ENCODE measurements at places on chromosomes 3 and 15.

- ATAC-seq, result no peak
These were observed 58.3 kb upstream of the CFAP20DC start for GRCh38 chr3:59107856-59108815.

DNA sequence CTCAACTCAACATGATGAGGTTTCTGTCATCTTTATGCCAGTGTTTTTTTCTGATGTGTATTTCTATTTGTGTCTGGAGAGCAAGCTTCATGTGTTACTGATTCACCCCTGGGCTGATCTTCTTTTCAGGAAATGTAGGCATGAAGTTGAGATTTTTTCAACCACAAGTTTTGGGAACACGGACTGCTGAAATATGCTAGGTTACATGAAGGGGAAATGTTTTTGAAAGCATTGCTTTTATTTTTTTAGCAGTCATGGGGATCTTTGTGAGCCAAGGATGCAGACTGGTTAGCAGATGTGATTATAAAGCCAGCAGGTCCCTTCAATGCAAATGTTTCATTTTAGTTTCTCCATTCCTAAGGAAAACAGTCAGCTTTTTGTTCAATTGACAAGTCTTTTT lies 219.3 kb upstream of the COL8A1 start:
- ATAC-seq, result no peak

DNA sequence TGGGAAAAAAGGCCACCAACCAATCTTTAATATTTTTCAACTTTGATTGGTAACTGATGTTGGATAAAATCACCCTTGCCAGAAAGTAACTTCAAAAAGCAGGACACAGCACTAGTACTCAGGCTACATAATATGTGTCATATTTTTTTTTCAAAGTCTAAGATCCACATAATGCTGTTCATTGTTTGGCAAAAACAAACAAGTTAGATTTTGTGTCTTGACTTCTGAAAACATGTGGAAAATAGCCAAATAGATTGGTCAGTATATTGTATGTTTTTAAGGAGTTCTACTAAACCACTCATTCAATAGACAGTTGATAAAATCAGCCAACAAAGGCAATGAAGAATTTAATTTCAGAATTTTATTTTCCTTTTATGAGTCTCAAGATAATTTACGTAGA lies 111.7 kb upstream of the CCDC54 start:
- ATAC-seq, result no peak

DNA sequence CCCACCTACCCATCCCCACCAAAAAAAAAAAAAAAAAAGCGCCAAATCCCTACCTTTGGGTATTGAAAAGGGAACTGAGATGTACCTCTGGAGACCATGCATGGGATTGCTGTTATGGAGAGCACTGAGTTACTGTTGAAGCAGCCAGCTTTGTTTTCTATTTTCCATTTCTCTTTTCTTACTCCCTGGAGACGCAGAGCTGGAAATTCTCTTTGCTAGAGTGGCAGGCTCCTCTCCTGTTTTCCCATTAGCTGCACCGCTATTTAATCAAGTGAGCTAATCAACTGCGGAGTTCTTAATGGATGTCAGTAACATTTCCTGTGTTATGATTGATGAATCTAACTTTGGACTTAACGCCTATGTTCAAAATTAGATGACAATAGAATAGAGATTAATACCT lies 136.1 kb upstream of the LMCD1 start:
- no peak for ATAC-seq

- no peak for ATAC-seq
These were observed 58.8 kb upstream of the ARL6 start for GRCh38 chr3:97705764-97706163.

DNA sequence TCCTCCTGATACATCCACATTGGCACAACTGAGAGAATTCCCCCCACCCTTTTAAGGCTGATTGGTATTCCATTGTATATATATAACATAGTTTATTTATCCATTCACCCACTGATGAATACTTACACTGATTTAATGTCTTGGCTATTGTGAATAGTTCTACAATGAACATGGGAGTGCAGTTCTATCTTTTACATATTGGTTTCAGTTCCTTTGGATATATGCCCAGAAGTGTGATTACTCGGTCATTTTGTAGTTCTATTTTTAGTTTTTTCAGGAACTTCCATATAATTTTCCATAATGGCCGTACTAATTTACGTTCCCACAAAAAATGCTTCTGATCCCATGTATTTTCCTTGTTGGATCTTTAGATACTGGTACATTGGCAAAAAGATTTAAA lies 135.3 kb downstream of the FMN1 start:
- no peak for ATAC-seq

- ATAC-seq, result no peak
These were observed 103.5 kb downstream of the CBLB start for GRCh38 chr3:105765308-105765639.

- no peak for ATAC-seq
These were observed 36.5 kb downstream of the UBE3A start for GRCh38 chr15:25402342-25402741.

DNA sequence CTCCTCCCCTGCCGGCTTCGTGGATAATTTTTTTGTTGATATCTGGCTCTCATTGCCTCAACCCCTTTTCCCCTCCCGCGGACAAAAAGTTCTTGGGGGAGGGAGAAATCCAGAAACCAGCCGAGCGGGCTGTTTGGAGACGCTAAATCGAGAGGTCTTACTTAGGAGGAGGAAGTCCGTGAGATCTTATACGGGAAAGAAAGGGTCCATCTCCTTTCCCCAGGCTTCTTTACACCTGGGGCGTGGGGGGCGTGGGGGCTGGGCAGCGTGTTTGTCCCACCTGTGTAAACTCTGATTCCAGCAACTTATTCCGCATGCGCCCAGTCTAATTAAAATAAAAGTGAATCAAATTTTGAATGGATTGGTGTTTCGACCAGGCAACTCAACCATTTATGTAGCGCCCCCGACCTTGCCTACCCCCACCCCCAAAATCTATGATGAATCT lies 364 bp upstream of the CADPS start:
- no peak for ATAC-seq

DNA sequence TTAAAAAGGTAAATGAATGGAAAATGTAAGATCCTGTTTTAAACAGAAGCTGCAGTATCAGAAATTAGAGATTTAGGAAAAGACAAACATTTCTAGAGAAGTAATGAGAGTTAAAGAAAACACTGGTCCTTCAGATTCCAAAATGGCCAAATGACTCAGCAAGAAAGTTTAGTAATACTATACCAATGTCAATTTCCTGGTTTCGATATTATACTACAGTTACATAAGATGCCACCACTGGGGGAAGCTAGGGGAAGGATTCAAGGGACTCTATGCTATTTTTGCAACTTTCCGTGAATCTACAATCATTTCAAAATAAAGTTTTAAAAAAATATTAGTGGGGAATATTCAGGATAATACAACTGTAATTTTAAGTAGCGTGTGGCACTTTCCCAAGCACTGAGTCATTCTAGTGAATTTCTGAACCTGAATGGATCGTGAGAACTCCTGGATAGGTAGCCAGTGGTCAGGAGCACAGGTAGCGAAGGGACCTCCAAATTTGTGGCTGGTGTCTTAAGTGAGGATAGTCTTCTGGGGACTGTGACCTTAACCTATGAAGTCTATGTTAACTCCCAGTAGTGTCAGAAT lies 37.6 kb downstream of the TMCC1 start:
- peak; percentile 85 for ATAC-seq

GRCh38 chr3:61926923-61927322 lies 365.6 kb downstream of the PTPRG start:
- ATAC-seq, result no peak

DNA sequence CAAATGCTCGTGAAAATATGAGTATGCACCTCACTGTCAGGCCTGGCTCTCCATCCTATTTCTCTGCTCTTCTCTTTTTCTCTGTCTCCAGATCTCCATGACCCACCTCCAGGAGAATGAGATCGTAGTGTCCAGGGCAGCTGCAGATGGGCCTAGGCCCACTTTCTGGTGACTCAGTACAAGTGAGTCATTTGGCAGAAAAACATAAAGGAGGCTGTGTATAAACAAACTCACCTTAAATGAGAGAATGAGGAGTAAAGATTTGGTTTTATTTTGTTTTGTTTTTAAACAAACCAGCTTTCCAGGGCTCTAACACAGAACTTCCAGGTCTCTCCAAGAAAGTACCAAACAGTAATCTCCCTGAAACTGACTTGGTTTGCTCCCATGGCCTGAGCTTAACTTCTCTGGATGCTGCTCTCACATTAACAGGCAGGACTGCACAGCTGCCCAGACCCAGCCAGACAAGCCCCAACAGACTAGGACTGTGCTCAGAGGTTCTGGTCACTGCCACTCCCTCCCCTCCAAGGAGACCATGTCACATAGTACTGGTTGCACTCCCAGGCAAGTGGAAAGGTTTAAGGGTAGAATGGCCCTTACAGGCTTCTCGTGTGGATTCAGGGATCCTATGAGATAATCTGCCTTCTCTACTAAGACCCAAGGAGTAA lies 1.5 kb upstream of the HEG1 start:
- no peak for ATAC-seq

GRCh38 chr3:149026718-149027117 lies 35.4 kb downstream of the GYG1 start:
- no peak for ATAC-seq

DNA sequence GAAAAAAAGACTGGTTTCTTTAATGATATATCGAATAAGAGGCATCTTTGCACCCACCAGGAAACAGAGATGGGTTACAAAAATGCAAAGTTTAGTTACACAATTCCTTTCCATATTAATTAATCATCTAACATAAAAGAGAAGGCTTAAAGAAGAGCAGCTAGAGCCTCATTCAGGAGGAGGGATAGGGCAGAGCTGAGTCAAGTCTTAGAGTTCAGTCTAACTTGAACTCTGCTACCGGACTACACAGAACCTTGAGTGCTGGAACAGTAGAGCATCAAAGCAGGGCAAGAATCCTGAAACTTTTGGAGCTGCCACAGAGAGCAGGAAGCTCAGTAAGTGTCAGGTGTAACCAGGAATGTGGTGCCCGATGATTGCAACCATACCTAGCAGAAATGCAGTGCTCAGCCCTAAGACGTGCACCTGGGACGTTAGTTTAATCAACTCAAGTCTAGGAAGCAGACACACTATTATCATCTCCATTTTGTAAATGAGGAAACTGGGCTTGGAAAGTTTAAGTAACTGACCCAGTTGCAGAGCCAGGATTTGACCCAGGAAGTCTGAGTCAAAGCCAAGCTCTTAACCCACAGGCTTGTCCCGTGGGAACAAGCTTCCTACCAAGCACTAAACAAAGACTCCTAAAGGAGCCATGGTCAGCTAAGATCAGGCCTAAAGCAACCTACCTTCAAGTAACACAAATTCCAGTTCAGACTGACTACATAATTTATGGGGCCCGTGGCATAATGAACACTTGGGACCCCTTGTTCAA lies 187.4 kb downstream of the FOXP1 start:
- ATAC-seq, result no peak

GRCh38 chr15:64455961-64456371 lies 4.4 kb upstream of the ZNF609 start:
- no peak for ATAC-seq

GRCh38 chr3:105997800-105998526 lies 129.2 kb upstream of the CBLB start:
- ATAC-seq, result peak; percentile 70

- peak; percentile 26 for ATAC-seq
These were observed 43.9 kb downstream of the SRGAP3 start for GRCh38 chr3:9205345-9206143.

- no peak for ATAC-seq
These were observed 1.5 kb downstream of the CTDSPL start for GRCh38 chr3:37862903-37863815.

DNA sequence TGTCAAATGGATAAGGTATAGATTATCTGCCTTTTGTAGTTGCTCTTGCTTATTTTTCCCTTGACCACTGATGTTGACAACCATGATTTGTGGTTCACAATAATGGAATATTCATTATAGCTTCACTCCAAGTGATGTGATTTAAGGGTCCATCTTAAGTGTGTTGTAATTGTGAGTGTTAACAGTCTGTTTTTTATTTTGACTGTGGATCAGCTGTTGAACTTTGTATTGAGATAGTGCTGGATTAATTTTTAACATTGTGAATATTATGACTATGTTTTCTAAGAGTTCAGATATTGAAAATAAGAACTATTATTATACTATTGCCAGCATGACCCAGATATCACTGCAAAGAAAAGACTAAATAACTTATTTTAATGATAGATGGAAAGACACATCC lies 8.6 kb upstream of the GASK1A start:
- no peak for ATAC-seq

Data from activated T-helper 17 cell treated with anti-CD3 and anti-CD28 coated beads, Interleukin-2, amount 50 U/mL, for 72 hours (primary cell).